ENCODE measurements at places on chromosomes 2 and 18. TPM values are rescaled to one million over a fixed set of nuclear protein-coding genes. Genes with fewer than 3 reads are reported as not detected.

Gene CGREF1
- total RNA-seq: 3.7 TPM

Gene ASPRV1
- 1.6 TPM for total RNA-seq

DNA sequence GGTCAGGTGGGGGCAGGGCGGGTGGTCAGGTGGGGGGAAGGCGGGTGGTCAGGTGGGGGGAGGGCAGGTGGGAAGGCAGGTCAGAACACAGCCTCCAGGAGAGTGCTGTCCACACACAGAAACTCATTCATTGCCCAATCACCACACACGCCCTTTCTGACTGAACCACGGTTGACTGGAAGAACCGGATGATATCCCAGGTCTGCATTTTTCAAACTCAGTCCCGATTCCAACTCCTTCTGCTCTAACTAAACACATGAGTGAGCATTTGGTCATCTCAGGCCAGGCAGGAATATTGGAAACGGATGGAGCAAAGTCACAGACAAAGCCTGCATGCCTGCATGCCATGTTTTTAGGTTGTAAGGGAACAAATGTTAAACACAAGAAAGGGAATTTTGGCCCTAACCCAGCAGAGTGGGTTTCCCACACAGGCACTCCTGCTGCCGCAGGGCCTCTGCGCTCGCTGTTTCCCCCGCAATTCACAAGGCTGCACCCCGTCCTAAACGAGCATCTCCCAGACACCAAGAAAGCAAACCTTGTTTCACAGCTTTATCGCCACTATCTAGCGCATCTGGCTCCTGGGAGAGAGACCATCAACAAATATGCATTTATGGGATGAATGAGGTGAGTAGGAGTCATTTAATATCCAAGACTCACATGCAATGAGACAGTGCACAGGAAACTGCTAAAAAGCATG is 100.1 kb downstream of the ZNF516 start:
- no peak for DNase-seq

- no peak for DNase-seq
These were observed 8.2 kb downstream of the DPP4 start for GRCh38 chr2:162065767-162066166.

DNA sequence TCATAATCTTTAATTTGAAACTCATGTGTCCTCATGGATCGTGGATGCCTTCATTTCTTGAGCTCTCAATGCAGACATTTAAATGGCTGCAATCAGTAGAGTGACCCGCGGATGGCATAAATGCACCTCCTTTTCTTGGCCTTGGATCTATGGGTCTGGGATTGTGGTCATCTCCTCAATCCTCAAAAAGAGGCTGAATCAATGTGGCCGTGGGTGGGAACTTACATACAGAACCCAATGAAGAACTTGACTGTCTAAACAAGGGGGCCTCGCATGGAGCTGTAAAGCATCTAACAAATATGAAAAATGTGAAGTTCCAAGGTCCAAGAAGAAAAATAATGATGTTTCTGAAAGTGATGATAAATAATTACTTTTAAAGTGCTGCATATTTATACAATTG is 2.9 kb downstream of the HOXD13 start:
- DNase-seq: no peak

DNA sequence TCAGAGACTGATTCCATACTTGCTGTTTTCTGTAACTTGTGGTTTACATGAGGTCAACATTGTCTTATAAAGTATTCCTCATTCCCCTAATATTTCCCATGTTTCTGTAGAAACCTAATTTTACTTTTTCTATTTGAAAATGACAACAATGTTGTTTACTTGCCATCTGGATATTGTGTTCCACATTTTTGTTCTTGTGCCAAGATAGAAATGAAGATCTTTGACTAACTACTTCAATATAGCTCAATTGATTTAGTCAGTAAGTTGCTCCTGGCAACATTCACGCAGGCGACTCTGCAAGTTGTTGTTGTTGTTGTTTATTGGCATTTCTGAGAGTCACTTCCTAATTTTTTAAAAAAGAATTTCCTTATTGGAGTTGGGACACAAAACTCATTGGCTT is 69.5 kb downstream of the CAVIN2 start:
- DNase-seq: no peak

DNA sequence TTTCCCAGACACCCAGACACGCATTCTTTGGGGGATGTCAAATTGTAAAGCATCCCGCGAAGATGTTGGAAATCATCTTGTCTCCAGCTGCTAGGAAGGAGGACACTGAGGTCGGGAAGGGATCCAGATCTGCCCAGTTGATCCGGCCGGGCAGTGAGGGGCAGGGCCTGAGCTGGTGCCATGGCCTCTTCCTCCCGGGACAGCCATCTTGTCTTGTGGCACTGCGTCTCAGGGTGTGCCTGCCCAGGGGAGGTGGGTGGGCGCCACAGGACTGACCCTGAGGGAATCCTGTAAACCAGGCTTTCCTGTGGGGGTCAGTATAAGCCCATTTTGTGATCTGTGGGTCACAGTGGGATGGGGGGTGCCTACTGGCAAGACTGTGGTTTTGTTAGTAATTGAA is 10.1 kb downstream of the TRAF3IP1 start:
- no peak for DNase-seq
